ENCODE measurements at places on chromosomes 1 and 21.

DNA sequence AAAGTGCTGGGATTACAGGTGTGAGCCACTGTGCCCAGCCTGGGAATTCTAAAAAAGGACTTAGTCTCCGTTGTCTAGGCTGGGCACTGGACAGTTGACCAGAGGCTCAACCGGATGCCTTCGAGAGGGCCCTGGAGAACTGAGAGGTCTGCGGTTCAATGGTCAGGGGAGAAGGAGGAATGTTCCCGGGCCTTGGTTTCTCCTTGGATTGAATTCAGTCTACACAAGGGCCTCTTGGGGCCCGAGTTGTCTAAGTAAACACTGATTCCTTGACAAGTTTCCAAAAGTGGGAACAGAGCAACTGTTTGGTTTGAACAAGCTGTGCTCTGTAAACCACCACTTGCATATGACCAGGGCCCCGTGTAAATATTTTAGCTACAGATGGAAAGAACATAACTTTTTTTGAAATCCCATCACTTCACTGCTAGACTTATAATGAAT is 29.1 kb upstream of the CAPZB start:
- no peak for DNase-seq

DNA sequence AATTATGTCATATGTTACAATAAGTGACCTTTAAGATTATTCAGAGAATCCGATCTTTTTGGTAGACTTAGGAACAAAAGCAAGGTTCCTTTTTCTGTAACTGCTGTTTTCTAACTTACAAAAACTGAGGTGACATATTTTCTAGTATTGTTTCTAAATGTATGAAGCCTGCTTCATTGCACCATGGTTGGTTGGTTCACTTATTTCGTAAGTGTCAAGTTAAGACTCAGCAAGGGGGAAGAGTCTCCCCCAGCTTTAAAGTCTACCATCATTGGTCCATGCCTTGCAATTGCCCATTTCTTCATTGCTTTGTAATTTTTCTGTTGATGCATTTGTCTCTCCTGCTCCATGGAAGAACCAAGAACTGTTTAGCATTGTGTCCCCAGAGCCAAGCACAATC is 136.9 kb downstream of the DISC1 start:
- DNase-seq, result no peak

DNA sequence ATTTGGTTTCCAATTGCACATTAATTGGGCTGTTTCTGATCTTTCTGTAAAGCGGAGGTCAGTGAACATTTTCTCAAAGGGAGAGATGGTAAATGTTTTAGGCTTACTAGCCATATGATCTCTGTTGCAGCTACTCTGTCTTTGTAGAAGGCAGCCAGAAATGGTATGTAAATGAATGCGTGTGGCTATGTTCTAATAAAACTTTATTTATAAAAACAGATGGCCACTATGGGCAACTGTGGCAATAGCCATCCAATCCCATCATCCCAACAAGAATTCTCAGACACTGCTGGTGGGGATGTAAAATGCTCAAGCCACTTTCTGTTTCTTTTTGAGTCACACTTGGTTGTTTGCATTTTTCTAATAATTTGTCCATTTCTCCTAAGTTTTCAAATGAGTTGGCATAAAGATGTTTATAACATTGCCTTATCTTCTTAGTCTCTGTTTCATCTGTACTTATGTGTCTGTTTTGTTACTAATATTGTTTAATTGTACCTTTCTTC is 448.8 kb upstream of the VAMP3 start:
- no peak for DNase-seq

DNA sequence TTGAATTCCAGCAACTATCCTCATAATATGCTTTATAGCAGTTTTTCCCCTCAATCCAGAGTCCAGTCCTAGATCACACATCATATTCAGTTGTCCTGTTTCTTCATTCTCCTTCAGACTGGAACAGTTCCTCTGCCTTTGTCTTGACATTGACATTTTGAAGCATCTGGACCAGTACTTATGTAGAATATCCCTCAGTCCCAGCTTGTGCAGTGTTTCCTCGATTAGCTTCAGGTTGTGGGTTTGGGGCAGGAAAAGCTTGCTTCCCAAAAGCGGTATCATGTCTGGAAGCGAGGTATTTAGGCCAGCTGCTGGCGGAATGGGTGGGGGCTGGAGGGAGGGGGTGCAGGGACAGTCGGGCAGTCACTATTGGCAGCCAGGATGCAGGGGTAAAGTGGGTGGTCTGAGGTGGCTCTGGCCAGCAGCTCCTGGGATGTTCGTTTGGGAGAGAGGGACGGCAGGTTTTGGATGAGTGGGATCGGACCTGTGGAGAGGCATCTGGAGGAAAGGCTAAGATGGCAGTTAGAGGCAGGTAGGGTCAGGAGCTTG is 6.5 kb downstream of the THEMIS2 start:
- DNase-seq, result no peak

DNA sequence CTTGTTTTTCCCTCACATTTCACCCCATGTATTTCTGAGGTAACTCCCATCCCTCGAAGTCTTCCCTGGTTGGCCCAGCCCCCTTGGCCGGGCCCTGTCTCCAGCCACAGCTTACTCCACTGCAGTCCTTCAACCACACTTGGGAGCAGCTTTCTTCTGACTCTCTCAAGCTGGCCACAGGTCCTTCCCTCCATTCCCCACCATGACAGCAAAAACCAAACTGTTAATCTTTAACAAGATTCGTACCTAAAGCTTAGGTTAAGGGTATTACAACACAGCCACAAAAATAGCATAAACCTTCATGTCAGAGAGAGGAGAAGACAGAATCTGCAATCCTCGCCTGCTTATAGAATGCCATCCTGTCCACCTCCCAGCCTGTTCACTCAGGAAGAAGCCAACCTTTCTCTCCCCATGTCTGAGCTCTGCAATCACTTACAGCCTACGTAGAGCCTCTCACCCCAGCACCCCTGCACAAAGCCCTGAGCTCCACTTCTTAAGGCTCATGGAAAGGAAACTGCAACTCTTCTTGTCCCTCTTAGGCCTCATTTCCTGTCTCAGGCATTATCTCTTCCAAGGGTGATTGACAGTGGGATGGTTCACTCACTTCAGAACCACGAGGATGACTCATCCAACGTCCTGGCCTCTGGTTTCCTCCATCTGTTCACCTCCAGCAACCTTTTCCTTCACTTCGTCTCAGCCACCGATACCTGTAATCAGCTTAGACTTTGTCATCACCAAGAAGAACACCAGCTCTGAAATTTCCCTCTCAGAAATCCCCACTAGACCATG is 72.8 kb downstream of the CD2 start:
- no peak for DNase-seq
